ENCODE measurements at places on chromosomes 6 and 20. TPM values are rescaled to one million over a fixed set of nuclear protein-coding genes. Genes with fewer than 3 reads are reported as not detected.

The SLC22A16 gene
- total RNA-seq = 0.54 TPM

The ULBP2 gene
- 9.9 TPM for total RNA-seq

- no peak for DNase-seq
These were observed 90.8 kb downstream of the ZNF217 start for GRCh38 chr20:53502820-53503219.

GRCh38 chr6:169684056-169684455, 17.8 kb downstream of the WDR27 start:
- DNase-seq = no peak

- no peak for DNase-seq
These were observed 31.2 kb upstream of the HMGA1 start for GRCh38 chr6:34205466-34205865.

The PRR3 gene
- total RNA-seq = 12.6 TPM

- no peak for DNase-seq
These were observed 41.9 kb upstream of the TMEM170B start for GRCh38 chr6:11495565-11496145.

The WDR27 gene
- total RNA-seq = 59.0 TPM

The ADGRF1 gene
- total RNA-seq = not detected

Data from endothelial cell (in vitro differentiated cells).